ENCODE measurements at places on chromosomes 2 and 18.

GRCh38 chr2:20326163-20326780 lies 24.4 kb downstream of the PUM2 start:
- peak; percentile 27 for DNase-seq

DNA sequence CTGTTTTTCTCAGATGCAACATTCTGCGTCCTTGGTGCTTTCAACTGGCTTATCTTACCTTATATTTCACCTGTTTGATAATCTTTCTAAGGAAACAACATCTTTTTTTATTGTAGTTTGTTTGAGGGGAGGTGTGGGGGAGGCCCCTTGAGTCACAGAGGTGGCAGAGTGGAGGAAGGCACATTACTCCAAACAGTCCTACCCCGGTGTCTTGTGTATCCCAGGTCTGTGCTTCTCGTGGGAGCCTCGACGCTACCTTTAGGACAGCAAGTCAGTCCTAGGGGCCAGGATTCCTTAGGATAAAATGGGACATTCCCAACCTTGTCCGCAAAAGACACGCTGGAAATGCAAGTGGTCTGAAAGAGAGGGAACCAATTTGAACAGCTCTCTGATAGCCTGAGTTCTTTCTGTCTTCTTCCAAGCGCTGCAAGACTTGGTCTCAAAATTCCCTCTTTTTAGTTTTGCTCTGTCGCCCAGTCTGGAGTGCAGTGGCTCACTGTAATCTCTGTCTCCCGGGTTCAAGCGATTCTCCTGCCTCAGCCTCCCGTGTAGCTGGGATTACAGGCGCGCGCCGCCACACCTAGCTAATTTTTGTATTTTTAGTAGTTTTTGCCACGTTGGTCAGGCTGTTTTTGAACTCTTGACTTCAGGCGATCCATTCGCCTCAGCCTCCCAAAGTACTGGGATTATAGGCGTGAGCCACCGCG lies 4.0 kb downstream of the GATA6 start:
- DNase-seq = no peak

DNA sequence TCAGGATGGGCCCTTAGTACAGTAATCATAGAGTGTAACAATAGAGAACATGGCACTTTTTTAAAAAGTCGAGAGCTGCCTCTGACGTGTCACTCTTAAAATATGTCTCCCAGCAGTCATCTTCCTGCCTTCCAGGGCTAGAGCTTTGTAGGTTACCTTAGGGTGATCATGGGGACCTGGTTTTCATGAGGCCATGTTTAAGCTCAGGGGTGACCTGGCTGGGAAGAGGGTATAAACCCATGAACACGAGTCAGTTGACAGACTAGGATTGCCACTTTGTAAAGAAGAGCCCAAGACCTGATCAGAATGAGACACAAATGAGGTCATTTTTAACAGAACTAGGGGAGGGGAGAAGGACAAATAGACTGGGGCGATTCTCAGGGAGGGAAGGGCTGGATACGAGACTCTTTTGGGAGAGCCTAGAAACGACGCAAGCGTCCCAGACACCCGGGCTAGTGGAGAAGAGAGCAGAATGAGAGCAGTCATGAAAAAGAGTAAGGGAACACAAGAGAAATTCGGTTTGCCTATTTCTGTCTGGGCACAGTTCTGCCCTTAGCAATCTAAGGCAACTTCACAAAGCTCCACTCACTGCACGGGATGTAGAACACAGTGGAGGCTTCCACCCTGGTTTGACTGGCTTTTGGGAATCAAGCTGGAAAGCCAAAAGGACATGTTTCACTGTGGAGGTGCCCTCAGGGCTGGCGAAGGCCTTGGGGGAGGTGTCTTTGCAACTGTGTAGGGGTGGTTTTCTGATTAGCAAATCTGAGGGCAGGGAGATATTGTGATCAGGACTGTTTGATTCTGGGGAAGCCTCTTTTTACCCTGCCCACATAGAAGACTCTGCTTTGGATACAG lies 1.8 kb upstream of the RAB31 start:
- no peak for DNase-seq

DNA sequence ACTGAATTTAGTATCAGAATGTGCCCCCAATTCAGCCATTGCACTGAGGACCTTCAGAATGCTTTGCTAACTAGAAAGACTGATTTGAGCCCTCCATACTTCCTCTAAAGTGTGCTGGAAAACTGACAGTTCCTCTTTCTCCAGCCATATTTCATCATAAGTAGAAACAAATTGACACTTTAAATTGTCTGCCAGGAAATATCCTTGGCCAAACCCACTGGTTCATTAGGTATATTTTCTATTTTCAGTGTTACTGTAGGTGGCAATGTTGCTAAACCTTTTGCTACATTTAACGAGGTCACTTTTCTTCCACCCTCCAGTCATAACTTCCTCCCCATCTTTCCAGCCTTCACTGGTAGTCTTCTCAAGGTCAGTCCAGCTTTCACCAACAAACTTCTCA lies 21.5 kb downstream of the SP5 start:
- DNase-seq = no peak

- no peak for DNase-seq
Measured at GRCh38 chr2:221673248-221673647, 101.1 kb upstream of the EPHA4 start.

GRCh38 chr2:238973038-238973739 lies 125.3 kb downstream of the TWIST2 start:
- DNase-seq = no peak

DNA sequence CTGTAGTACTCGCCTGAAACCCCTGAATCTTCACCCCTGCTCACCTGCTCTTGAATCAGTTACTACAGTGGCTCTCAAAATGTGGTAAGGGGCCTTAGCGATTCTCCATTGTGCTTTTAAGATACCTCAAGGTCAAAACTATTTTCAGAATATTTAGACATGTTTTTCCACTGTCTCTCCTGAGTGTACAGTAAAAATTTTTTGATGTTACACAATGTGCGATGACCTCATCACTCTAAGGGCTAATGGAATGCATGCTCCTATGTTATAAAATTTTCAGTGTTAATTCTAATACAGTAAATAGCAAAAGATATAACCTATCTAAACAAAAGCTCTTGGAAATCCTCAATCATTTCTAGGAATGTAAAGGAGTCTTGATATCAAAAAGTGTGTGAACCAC lies 336.9 kb upstream of the PKDCC start:
- DNase-seq = no peak

- DNase-seq = no peak
Measured at GRCh38 chr18:60019463-60019840, 119.7 kb downstream of the PMAIP1 start.

GRCh38 chr2:145757503-145758246 lies 1237.8 kb upstream of the ZEB2 start:
- no peak for DNase-seq

GRCh38 chr2:16828828-16829160 lies 163.2 kb upstream of the CYRIA start:
- DNase-seq = no peak

DNA sequence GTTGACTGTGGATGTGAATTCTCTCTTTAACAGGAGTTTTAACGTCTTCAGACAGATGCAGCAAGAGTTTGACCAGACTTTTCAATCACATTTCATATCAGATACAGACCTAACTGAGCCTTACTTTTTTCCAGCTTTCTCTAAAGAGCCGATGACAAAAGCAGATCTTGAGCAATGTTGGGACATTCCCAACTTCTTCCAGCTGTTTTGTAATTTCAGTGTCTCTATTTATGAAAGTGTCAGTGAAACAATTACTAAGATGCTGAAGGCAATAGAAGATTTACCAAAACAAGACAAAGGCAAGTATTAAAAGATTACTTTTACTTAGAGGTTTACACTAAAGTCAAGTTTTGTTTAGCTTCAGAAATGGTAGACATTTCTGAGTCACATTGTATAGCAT lies 30.2 kb upstream of the TYMS start:
- no peak for DNase-seq

GRCh38 chr2:109402980-109403840 lies 210.6 kb downstream of the SEPTIN10 start:
- DNase-seq = no peak

DNA sequence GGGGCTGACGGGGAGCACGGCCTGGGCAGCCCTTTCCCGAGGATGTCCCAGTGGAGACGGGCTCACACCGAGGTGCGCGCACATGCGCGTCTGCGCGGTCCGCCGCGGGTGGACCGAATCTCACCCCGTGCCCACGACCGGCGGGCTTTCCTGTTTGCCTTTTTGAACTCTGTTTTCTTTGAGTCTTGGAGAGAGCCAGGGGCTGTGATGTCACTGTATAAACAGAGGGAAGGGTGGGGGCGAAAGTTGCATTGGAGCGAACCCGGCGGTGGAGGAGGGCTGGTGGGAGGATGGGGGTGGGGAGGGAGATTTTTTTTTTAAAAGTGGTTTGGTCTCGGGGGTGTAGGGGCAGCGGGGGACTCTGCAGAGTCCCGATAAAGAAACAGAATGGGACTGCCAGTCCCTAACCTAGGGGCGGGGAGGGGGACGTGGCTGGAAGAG lies 141.2 kb upstream of the CTAGE1 start:
- DNase-seq = no peak

DNA sequence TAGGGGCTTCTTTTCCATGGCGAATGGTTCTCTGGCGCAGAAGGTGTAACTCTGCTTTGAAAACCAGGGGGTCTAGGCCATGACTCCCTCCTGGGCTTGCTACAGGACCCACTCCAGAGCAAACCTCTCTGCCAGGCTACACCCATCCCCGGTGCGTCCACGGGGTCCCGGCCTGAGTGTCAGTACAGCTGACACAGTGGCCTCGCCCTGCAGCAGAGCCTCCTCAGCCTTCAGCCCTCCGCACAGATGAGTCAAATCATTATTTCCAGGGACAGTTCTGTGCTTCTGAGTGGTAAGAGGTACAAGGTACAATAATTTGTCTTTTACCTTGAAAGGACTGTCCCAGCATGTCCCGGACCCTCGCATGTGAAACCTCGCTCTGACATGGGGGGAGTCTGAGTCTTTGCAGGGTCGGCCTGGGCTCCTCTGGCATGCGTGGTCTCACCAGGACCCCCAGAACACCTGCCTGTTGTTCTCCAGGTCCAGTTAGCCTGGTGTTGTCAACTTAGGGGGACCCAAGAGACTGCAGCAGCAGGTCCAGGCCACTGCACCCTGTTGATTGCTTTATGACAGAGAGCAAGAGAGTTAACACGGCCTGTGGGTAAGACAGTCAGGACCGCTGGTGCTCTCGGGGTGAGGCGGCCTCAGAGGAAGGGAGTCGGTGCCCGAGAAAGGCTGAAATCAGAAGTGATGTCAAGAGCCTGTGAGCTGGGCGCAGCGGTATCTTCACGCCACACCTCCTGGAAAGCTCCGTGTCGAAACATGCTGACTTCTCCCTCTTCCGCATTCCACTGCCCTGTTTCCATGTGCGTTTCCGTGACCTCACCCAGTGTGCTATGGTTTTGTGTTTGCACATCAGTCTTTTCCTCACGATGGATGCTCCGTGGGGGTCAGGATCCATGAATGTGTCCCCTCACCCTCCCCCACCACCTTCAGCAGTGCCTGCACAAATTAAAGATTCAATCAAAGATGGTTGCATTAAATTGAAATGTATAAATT lies 340.1 kb downstream of the EIPR1 start:
- DNase-seq = no peak

- no peak for DNase-seq
Measured at GRCh38 chr2:3606370-3607201, 11.7 kb downstream of the COLEC11 start.

- DNase-seq = no peak
Measured at GRCh38 chr2:112519506-112519905, 22.8 kb upstream of the POLR1B start.

DNA sequence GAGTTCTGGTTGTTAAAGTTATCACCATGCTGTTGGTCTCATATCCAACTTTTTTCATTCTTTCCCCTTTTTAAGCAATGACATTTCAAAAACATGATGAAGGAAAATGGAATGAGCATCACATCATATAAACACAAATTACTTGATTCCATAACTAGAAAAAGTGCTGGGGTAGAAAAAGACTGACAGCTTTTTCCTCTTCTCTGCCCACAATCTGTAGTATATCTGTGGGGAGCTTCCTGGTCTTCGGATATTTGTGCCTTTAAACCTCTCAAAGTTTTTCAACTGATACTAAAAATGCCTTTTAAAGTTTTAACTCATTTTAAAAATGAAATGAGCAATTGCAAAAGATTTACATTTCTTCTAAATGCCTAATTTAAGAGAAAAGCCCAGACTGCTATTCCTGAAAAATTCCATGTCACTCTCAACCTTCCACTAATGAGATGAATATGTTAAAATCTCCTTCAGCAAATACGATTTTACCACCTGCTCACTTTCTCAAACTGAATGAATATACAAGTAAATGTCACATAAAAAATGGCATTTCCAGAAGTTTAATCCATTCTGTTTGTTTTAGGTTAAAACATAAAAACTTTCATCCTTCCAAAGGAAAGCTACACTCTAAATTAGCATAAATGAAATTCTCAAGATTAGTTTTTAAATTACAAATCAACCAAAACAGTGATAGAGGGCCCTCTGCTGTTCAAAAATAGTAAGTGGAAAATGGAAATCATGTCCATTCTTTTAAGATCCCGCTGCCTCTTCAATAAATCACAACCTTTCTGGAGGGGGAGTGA lies 2.1 kb downstream of the DNAH7 start:
- DNase-seq = no peak

- DNase-seq = no peak
Measured at GRCh38 chr2:134668821-134669220, 50.0 kb downstream of the TMEM163 start.

- DNase-seq = no peak
Measured at GRCh38 chr2:234271338-234271737, 220.8 kb downstream of the SPP2 start.

DNA sequence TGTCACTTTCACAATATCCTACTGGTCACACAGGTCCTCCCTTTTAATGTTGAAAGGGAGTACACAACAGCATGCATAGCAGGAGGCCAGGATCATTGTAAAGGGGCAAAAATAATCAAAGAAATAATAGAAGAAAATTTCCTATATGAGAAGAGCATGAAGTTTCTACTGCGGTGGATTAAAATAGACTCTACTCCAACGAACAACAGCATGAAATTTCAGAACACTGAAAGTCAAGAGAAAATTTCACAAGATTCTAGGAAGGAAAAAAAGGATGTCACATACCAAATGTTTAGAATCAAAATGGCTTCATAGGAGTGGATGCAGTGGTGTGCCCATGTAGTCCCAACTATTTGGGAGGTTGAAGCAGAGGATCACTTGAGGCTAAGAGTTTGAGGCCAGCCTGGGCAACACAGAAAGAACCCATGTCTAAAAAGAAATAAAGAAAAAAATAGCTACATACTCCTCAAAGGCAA lies 72.0 kb upstream of the EPAS1 start:
- DNase-seq = no peak

GRCh38 chr2:33213648-33214047 lies 262.8 kb upstream of the RASGRP3 start:
- no peak for DNase-seq

DNA sequence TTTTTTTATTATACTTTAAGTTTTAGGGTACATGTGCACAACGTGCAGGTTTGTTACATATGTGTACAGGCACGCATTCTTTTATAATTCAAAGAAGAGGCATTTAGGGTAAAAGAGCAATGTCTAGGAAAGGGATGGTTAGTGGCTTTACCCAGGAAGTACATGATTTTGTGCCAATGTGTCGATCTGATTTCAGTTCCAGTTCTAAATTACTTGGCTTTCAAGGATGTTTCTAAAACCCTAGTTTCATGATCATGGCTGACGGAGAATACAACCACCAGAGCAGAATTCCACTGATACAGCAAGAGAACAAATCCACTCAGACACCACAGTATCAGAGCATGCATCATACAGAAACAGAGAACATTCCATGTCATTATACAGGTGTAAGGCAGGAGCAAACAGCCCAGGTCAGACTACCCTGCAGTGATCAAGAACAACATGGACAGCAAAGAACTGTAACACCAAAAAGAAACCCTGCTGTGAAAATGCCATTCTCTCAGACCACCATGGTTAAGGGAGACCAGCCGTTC lies 116.7 kb upstream of the STK17B start:
- no peak for DNase-seq

GRCh38 chr18:72235422-72235821 lies 308.7 kb downstream of the CBLN2 start:
- peak; percentile 67 for DNase-seq
